ENCODE measurements at places on chromosomes 13 and 19.

GRCh38 chr13:67726979-67727378, 496.8 kb upstream of the PCDH9 start:
- DNase-seq: no peak

DNA sequence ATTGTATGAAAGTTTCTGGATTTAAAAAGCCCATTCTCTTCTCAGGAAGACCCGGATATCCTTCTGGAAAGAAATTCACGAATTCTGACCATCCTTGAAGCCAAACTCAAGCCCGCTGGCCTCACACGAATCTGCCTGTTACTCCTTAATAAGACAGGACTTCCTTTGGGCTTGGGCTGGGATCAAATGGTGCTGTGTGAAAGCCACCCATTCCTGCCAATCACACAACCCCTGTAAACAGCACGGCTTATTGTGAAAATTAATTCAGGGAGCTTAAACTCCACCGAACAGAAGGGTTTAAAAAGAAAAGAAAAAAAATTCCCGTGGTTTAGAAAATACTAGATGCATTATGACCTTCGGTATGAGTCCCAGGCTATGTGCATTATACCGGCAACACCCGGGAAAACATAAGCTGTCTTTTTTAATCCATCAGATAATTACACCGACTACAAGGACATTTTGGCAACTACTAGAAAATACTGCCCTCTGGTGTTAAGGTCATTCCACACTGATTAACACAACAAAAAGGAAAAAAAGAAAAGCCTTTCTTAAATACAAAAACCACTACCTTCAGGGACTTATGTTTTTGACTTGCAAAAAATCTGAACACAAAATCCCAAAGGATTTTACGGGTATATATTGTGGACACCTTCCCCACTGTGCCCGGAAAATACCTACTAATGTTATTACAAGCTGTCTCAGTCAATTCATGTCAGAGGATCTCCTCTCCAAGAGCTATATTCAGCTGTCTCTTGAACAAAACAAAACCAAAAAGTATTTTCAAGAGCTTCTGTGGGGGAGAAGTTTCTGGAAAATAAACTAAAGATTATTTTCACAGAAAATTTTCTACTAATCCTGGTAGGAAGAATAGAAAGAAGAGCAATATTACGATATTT, 76.0 kb upstream of the LSM14A start:
- no peak for DNase-seq

GRCh38 chr13:25489238-25489637, 117.5 kb downstream of the ATP8A2 start:
- no peak for DNase-seq

- no peak for DNase-seq
These were observed 56.8 kb downstream of the KLF12 start for GRCh38 chr13:74077375-74077774.

DNA sequence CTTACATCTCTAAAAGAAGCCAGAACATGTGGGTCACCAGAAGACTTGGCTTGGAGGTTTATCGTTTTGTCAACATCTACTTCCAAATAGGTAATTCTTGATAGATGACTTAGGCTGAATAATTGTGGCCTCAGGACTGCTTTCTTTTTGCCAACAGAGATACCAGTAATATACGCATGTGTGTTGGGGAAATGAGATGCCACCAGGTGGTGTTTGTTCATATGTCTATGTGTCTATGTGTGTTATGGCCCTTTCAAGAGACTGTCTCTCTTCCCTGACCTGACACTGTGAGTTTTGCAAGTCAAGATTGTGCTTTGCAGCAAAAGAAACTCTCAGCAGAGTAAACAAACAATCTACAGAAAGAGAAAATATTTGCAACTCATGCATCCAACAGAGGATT, 31.6 kb upstream of the METTL21C start:
- no peak for DNase-seq

Measured in left renal pelvis (tissue), 4 donors.